ENCODE measurements at places on chromosomes 2 and 18. TPM values are rescaled to one million over a fixed set of nuclear protein-coding genes. Genes with fewer than 3 reads are reported as not detected.

DNA sequence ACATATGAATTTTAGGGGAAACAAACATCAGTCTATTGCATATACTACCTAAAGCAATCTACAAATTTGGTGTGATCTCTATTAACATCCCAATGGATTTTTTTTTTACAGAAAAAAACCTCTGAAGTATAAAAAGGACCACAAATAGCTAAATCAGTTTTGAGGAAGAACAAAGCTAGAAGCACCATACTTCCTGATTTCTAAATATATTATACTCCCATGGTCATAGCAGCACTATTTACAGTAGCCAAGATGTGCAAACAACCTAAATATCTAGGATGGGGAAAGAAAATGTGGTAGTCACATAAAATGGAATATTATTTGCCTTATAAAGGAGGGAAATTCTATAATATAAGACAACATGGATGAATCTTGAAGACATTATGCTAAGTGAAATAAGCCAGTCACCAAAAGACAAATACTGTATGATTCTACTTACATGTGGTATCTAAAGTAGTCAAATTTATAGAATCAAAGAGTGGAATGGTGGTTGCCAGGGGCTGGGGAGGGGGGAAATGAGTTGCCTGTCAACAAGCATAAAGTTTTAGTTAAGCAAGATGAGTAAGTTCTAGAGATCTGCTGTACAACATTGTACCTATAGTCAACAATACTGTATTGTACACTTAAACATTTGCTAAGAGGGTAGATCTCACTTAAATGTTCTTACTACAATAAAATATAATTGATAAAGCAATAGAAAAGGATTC lies 17.6 kb upstream of the CASP8 start:
- DNase-seq, result no peak

DNA sequence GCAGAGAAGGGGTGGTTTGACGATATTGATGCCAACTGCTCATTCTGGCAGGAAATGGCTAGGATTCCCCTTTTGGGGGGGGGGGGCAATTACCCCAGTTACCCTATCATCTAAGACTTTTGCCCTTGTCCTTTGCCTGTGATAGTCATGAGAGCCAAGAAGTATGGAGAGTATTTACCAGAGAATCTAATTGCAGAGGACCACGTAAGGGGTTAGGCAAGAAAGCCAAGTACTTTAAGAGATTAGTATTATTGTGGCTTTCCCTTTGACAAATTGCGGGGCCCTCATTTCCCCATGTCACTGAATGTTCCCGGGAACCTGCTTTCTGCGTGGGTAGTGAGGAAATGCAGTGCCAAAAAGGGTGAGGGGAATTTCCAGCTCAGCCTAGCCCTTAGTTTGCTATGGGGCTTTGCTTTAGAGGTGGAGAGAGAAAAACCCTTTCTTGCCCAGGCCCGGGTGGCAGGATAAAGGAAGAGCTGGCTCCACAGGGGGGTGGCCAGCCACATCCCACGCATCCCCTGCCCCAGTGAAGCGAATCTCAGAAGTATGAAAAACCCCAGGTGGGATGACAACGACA lies 1.5 kb downstream of the AQP4 start:
- no peak for DNase-seq

- DNase-seq, result no peak
Measured at GRCh38 chr2:36530983-36531354, 67.0 kb downstream of the FEZ2 start.

Gene ACOXL
- total RNA-seq, result not detected

- no peak for DNase-seq
Measured at GRCh38 chr18:45590036-45590886, 25.0 kb upstream of the SLC14A2 start.

DNA sequence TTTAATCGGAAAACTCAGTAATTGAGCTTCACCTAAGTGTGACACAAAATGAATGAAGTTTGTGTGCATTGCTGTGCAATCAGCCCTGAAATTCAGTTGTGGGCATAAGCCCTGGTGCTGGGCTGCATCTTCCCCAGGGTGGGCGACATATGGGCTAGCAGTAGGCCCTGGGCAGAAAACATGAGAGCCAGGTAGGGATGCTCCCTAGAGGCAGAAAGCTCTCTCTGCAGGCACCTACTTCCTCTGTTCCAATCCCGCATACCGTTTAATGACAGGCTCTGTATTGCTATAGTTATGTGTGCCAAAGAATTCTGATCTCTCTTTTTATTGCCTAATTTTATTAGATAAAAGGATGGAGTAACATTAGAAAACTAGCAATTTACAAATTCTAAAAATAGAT lies 456.7 kb downstream of the NRXN1 start:
- DNase-seq, result no peak

DNA sequence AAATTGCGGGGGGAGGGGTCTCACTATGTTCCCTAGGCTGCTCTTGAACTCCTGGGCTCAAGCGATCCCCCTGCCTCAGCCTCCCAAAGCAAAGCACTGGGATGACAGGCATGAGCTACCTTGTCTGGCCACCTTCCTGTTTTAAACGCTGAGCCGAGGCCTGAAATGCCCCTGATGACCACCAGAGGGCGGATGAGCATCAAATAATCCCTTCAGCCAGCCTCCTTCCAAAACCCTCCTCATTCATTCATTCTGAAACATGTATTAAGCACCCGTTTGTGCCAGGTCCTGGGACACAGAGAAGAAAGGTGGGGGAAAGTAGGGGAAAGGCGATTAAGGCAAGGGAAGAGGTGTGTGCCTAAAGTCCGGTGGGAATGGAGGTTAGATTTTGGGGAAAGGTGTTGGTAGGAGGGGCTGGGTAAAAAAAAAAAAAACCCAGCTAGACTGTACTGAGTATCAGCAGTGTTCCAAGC lies 30.7 kb upstream of the PTMA start:
- peak; percentile 91 for DNase-seq

Gene MYOM1
- 19.9 TPM for total RNA-seq

- no peak for DNase-seq
Measured at GRCh38 chr2:46900381-46900780, 15.2 kb downstream of the MCFD2 start.

DNA sequence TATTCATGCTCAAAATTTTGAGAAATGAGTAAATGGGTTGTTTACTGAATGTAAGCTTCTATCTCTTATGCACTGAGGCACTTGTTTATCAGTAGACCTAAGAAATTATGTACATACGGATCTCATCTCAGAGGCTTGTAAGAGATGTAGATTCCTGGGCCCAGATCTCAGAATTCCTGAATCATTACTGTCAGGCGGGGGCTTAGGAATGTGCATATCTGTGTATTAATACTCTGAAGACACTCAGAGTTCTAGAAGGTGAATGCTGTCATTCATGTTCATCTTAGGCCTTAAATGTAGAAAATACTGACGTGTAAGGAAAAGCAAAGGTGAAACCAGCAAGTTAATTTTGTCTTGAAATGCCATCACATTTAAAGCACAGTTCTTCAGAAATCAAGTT lies 169.6 kb downstream of the FMNL2 start:
- DNase-seq, result no peak

Gene GRB14
- total RNA-seq, result 20.2 TPM

Gene MC4R
- total RNA-seq, result not detected

Gene IL1B
- total RNA-seq, result 23.6 TPM

DNA sequence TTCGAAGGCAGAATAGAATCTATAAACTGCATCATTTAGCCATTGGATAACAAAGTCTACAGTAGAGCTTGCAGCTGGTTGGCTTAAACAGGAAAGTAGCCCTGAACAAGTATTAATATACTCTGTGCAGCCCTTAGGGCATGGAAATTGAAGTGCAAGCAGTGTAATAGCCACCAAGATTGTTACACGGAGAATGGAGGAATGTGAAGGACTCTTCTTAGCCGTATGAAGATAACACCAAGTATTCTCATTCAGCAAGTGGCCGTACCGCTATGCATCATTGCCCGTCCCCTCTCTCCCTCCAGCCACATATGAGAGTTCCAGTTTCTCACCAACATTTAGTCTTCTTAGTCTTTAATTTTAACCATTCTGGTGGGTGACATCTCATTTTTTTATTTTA lies 40.5 kb downstream of the ANKRD12 start:
- no peak for DNase-seq

DNA sequence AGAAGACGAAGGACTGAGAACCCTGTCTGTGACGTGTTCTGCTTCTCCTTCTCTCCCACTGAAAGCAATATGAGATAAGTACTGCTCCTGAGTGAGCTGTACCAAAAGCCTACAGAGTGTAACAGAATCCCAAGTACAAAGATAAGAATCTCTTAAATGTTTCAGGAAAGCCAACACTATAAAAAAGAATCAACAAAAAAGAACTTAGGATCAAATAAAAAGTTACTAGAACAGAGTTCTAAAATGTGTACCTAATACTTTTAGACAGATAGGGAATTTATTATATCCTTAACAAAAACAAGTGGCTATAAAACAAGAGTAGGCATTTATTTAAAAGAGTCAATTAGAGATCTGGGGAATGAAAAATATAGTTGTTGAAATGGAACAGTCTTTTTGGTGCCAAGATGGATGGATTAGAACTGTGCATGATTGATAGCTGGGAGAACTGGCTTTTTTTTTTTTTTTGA lies 49.0 kb downstream of the NCOA1 start:
- no peak for DNase-seq

Gene GPC1
- 85.4 TPM for total RNA-seq

Gene PPP4R1
- 145 TPM for total RNA-seq

- no peak for DNase-seq
Measured at GRCh38 chr2:226256709-226257376, 542.8 kb downstream of the IRS1 start.

DNA sequence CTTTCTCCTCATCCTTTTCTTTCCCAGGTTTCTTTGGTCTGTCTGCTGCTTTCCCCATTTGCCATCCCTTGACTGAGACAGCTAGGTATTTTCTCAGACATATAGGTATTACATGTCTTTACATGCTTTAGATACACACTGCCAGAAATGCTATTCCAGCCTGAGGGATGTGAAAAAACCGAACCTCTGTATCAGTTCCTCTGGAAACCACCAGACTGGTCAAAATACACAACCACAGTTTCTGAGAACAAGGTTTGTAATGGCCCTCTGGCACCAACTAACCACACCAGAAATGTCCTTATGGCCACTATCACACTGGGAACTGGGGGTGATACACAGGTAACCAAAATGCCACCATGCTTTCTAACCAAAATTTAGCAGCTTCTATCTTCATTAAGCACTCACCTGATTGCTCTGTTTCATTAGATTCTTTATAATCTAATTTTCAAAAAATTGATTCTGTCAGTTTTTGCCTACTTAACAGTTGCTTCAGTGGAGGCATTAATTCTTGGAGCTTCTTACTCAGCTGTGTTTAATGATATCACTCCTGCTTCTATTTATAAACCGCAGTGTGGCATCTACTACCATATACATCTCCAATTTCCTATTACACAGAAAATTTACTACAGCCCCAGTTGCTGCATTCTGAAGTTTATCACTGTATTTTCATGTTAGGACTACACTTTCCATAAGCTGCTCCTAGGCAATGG lies 243.5 kb downstream of the WDPCP start:
- no peak for DNase-seq

Gene PJVK
- 7.2 TPM for total RNA-seq

Gene LYG2
- not detected for total RNA-seq

Gene LOXHD1
- 0.89 TPM for total RNA-seq

Gene CHRND
- not detected for total RNA-seq

Gene SDC1
- 0.98 TPM for total RNA-seq

Gene MERTK
- 18.9 TPM for total RNA-seq

- DNase-seq, result no peak
Measured at GRCh38 chr2:69060938-69061501, 48.0 kb downstream of the ANTXR1 start.

- DNase-seq, result no peak
Measured at GRCh38 chr2:136206613-136207012, 88.7 kb upstream of the CXCR4 start.

Gene ALLC
- total RNA-seq, result 7.6 TPM

Gene SFTPB
- 6.1 TPM for total RNA-seq

DNA sequence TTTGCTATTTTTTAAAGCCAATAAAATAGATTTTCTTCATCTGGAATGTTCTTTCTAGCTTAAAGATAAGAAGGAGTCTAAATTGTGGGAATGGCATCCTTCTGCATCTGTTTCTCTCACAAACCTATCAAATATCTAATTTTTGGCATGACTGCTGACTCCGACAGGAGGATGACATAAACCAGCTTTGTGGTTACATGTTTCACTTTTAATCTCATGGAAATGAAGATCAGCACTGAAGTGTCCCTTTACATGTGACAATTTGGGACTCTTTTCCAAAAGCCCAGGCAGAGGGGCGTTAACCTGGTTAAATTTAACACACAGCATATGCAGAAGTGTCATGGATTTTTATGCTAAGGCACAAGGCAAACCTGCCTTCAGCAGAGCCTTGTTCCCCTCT lies 694.7 kb downstream of the ARHGAP15 start:
- no peak for DNase-seq

GRCh38 chr2:198452327-198452726 lies 647.9 kb downstream of the PLCL1 start:
- DNase-seq, result no peak

Gene MRO
- total RNA-seq, result 2.0 TPM

DNA sequence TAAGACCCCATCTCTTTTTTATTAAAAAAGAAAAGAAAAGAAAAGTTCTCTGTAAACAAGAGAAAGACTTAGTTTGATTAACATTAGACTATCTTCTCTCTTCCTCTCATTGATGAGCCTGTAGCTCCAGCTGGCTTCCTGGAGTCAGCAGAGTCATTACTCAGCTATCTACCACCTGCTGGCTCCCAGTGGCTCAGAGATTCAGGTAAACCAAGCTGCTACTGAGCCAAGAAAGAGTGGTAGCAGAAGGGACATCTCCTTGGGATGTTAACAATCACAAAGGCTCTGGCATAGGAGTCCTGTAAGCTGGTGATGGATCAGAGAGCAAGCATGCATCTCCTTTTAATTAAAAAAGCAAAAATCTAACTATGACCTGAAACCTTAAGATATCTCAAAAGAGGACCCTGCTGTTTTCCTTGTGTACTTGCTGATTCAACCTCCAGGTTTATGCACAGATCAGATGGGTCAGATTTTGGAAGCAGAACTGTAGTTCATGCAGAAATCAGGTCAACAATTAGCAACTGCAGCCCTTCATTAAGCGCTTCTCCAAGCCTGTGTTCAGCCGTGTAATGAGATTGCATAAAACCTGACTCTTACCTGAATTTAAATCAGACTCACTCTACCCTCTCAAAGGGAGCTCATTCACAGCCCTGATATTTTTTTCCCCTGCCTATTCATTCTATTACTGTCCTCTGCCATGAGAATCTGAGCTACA lies 225.8 kb downstream of the RNF152 start:
- DNase-seq, result no peak

All from sciatic nerve (tissue), 2 donors.